ENCODE measurements at places on chromosomes 5 and 9.

DNA sequence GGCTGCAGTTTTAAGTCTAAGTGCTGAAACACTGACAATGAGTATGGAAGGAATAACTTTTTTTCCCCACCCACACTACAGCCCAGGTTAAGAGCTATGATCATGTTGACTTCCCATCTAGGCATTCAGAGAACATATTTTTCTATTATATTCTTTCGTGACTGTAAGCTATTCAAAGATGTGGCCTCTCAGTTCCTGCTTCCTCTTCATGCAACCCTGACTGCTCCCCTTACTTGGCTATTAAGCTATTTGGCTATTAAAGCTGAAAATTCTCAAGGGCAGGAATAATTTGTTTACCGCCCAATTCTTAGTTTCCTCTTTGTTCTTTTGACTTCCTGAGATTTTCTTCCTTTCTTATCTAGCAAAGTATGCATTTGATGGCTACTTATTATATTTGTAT lies 18.6 kb upstream of the ALDH1A1 start:
- ATAC-seq: no peak

- ATAC-seq: no peak
Observed at GRCh38 chr5:34688015-34688810, 32.1 kb downstream of the RAI14 start.

DNA sequence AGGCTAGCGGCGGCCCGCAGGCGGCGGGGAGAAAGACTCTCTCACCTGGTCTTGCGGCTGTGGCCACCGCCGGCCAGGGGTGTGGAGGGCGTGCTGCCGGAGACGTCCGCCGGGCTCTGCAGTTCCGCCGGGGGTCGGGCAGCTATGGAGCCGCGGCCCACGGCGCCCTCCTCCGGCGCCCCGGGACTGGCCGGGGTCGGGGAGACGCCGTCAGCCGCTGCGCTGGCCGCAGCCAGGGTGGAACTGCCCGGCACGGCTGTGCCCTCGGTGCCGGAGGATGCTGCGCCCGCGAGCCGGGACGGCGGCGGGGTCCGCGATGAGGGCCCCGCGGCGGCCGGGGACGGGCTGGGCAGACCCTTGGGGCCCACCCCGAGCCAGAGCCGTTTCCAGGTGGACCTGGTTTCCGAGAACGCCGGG lies 253 bp downstream of the SLC12A2 start:
- peak; percentile 43 for ATAC-seq

DNA sequence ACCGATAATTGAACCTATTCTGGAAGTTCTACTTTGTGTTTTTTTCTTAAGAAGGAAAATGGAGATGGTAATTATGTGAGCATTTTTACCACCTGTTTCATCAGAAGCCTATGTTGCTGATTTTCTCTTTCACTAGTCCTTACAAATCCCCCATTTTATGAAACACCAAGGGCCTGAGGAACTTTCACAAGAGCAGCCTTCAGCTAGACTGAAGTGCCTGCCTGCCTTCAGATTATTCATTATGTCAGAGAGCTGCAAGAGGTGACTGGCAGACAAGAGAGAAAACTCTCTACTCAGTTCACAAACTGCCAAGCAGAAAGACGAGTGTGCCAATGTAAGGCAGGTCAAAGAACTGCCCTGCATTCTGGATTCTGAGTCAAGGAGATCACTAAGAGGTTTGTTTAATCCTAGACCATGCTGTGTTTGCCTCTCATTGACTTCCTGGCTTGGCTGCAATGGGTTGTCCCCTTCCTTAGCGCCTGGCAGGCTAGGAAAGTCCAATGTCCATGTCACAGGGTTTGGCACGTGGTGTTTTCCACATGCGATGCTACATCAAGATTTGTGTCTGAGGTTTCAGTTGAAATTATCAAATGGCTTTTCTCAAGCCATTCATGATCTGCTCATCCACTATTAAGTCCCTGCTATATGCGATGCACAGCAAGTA lies 143.3 kb downstream of the CDC42SE2 start:
- ATAC-seq: no peak

GRCh38 chr5:81751836-81752643 lies 1.1 kb upstream of the SSBP2 start:
- ATAC-seq: no peak

GRCh38 chr9:137458194-137459151 lies 661 bp downstream of the NSMF start:
- peak; percentile 13 for ATAC-seq

- ATAC-seq: no peak
Observed at GRCh38 chr5:94157704-94158539, 416.5 kb upstream of the POU5F2 start.

DNA sequence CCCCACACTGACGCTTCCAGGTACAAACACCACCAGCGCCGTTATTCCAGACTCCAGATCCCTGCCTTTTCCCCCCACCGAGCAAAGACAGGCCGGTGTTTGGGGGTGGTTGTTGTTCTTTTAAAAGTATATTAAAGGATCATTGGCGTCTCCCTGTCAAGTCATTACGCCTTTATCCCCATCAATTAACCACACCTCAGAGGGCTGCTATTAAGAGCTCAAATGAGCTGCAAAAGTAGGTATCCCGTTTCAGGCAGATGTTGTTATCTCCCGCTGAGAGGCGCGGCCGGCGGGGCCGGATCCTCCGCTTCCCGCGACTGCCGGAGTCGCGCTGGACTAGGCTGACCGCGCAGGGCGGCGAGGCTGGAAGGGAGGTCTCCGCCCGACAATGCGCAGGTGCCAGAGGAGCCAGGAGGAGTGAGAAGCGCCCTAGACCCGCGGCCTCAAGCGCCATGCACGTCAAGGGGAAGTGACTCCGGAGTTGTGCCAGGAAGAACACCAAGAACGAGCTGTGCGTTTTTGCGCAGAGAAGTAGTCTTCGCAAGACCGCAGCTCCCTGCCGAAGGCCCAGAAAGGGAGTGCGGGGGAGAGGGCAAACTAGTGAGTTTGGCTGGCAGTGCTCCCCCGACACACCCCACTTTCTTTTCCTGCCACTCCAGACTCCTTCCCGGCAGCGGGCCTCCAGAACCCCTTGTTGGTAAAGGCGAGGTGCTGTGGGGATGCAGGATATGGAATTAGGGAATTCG lies 8.2 kb downstream of the NR2F1-AS1 start:
- no peak for ATAC-seq

DNA sequence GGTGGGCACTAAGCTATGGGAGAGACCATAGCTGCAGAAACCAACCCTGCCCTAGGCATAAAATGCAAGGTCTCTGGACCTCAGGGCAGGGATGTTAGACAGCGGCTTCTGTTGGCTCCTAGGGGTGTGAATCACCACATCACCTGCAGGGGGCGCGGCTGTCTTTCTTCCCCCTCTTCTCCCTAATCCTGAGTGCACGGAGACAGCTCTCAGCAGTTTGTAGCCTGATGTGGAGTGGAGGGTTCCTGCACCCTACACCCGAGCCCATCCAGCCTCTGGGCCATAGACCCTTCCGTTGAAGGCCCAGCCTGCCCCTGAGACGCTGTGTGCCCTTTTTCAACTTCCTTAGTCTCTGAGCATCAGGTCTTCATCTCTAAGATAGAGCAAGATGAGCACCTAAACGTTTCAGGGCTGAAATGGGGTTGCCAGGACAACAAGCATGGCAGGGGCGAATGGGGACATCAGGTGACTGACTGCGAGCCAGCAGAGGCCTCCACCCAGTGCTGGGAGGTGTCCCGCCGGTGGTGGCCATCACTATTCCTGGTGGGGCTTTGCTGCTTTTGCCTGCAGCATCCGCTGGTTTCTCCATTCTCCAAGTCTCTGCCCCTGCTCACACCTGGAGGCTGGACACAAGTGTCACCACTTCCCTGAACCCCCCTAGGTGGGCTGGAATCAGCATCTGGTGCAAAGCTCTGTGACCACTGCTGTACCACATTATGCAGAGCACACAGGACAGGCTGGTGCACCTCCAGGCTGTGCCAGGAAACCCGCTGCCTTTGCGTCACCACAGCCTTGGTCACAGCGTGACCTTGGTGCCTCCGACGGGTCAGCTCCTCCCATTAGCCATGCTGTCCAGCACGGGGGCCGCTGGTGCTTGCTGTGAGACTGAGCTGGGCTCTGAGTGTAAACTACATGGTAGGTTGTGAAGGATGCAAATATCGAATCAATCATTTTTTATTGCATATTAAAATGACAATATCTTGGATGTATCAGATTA lies 2.5 kb upstream of the SEC16A start:
- ATAC-seq: peak; percentile 70

DNA sequence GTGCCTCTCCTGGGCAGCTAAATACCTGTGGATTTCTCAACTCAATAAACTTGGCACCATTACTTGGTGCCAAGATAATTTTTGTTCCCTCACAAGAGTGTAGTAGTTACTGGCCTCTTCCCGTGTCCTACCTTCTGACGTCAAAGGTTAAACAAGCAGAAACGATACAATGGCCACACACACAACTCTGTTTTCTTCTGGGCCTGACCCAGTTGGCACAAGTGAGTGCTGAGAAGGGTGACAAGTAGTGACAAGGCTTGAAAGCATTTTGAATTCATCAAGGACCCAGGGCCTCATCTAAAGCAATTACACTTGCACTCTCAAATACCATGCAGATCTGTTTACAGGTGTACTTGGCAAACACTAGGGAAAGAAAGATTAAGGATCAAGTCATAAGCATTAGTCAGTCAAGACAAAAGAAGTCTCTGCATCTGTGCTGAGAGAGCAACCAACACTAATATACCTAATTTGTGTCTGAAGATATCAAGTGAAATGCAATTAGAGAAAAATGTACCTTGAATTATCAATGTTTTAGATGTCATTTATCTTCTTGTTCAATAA lies 30.8 kb downstream of the RASEF start:
- no peak for ATAC-seq

DNA sequence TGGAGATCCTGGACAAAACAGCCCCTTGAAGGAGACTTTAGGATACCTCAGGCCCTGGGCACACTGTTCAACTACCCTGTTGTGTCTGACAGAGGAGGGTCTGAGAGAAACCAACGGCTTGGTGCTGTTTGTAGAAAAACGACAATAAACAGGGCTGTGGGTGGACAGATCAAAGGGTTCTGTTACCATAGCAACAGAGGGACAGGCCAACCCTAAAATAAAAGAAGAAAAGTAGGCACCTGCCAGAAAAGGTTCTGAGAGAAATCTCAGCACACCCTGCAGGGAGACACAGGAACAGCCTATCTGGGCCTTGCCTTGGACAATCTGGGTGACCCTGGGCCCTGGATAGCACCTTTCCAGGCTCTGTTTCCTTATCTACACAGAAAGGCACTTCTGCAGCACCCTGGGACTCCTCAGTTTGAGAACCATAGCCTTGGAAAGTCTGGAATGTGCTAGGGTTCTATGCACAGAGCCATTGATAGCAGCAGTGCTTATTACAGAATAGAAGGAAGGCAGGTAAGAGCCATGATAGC lies 104.8 kb upstream of the TBC1D2 start:
- no peak for ATAC-seq

- ATAC-seq: no peak
Observed at GRCh38 chr5:59246882-59247281, 646.6 kb downstream of the PDE4D start.

- no peak for ATAC-seq
Observed at GRCh38 chr9:16207161-16207560, 654.3 kb downstream of the CCDC171 start.

DNA sequence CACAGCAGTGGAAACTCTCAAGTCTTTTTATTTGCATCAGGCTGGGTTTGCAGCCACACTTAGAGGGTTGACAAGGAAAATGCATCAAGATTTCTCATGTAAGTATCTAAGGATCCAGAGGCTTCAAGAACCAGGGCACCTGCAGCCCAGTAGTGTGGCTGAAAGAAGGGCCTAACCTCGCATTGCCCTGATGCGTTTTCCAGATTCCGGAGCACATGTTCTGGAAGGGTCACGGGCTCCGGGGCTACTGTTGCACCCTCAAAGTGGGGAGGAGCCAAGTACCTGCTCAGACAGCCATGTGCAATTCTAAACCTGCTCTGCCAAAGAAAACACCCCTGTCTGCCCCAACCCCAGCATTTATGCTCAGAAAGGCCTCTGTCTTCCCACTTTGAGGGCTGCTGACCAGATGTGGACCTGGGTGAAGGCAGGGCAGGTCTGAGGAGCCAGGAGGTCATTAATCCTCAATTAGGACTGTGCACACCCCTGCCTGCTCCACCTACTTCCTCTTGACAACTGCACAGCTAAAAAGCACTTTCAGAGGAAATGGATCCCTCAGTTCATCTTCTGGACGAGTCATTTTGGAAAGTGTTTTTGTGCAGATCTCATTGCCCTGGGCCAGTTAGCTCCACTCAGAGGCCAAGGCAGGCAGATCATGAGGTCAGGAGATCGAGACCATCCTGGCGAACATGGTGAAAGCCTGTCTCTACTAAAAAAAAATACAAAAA lies 110.7 kb downstream of the SAXO1 start:
- ATAC-seq: peak; percentile 30

GRCh38 chr5:148163345-148163744 lies 5.0 kb upstream of the SPINK14 start:
- no peak for ATAC-seq

- ATAC-seq: peak; percentile 92
Observed at GRCh38 chr5:152349683-152350526, 55.2 kb downstream of the NMUR2 start.

- no peak for ATAC-seq
Observed at GRCh38 chr9:35341585-35341984, 148.3 kb upstream of the RUSC2 start.
